ENCODE measurements at places on chromosomes 4 and X.

GRCh38 chrX:39427906-39428305 is 626.6 kb downstream of the MID1IP1 start:
- no peak for DNase-seq

GRCh38 chr4:6925357-6925836 is 15.8 kb downstream of the TBC1D14 start:
- DNase-seq, result no peak

DNA sequence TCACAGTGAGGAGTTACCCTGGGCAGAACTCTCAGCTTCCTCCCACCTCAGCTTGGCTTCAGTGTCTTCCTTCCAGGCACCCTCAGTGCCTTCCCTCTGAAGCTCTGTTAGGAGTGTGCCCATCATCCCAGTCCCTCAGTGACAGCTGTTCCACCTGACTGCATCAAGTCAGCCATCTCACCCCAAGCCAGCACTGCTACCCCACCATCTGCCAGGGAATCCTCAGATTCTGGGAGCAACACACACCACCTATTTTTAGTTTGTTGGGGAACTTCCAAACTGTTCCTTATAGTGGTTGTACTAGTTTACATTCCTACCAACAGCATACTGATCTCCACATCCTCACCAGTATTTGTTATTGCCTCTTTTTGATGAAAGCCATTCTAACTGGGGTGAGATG is 182.9 kb downstream of the RELL1 start:
- no peak for DNase-seq

DNA sequence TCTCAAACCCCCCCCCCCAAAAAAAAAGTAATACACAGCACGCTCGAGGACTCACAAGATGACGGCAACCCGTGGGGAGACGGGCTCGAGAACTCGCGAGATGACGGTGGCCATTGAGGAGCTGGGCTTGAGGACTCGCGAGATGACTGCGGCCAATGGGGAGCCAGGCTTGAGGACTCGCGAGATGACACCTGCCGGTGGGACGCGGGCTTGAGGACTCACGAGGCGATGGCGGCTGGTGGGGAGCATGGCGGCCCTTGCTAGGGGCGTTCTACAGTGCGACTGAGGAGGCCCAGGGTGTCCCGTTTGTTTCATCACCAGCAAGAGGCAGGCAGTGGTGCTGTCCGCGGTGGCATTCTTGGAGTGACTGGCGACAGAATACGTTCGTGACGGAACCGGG is 172.4 kb upstream of the MAGEB16 start:
- DNase-seq, result no peak

DNA sequence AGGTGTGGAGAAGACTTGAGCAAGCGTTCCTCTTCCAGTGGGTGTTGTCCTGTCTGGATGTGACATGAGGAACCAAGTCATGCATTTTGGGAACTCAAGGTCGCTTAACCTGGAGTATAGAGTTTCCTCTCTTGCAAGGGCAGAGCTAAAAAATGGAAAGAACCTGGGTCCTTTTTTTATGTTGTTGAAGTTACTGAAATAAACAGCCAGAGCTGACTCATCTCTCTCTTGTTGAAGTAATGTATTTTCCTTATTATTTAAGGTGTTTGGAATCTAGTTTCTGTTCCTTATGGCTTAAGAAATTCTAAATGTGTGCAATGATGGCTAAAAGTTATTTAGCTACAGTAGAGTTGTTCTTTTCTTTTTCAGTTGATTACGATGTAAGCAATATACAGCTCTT is 314.5 kb downstream of the CAMK2D start:
- no peak for DNase-seq

DNA sequence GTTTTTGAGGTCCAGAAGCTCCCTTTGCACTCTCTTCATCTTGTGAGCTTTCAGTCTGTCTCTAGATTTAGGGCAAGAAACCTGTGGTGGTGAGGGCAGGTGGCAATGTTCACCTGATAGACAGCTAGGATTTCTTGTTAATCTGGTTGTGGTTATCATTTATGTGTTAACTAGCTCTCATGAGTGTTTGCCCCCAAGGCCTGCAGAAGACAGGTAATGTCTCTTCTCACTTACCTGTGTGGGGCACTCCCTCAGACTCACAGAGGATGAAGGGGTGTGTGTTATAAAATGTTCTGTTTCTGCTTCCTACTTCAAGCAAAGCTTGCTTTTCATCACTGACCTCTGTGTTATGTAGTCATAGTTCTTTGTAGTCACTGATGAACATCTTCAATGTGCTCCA is 17.8 kb downstream of the EGF start:
- DNase-seq, result no peak
